ENCODE measurements at places on chromosomes 7 and 10.

- peak; percentile 45 for DNase-seq
These were observed 34.5 kb upstream of the MEOX2 start for GRCh38 chr7:15720849-15721471.

- DNase-seq = no peak
These were observed 37.1 kb upstream of the BICC1 start for GRCh38 chr10:58475322-58476277.

DNA sequence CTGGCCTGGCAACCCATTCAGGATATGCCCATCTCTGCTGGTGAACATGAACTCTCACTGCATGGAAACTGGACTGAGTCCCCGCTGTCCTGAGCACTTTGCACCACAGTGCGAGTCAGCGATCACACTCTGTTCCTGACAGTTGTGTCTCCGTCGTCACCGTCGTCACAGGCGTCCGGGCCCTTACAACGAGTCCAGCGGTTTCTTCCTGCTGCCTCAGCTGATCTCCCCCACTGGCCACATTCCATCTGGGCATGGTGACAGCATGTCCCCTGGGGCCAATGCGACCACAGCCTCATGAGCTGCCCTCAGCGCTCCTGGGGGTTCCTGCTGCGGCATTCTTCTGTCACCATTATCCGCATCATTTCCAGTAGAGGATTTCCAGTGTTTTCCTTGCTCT, 76.8 kb upstream of the KLF6 start:
- DNase-seq = no peak

GRCh38 chr10:90064295-90064694, 362.9 kb downstream of the KIF20B start:
- no peak for DNase-seq

- DNase-seq = peak; percentile 20
These were observed 16.8 kb upstream of the MSMB start for GRCh38 chr10:46062723-46063428.

GRCh38 chr7:98779800-98780587, 89.8 kb downstream of the TMEM130 start:
- peak; percentile 54 for DNase-seq

GRCh38 chr7:935164-935873, 19.2 kb downstream of the ADAP1 start:
- DNase-seq = no peak

- DNase-seq = peak; percentile 88
These were observed 32.1 kb downstream of the JCAD start for GRCh38 chr10:30027057-30028005.

- no peak for DNase-seq
These were observed 110.2 kb downstream of the MTPAP start for GRCh38 chr10:30238836-30239235.

- no peak for DNase-seq
These were observed 31.4 kb downstream of the STEAP1B start for GRCh38 chr7:22468609-22469008.

- no peak for DNase-seq
These were observed 202.6 kb downstream of the COBL start for GRCh38 chr7:51113962-51114361.

GRCh38 chr7:130349911-130350782, 5.5 kb downstream of the CPA5 start:
- peak; percentile 72 for DNase-seq

GRCh38 chr7:80089366-80089765, 45.3 kb upstream of the GNAI1 start:
- DNase-seq = no peak

- DNase-seq = no peak
These were observed 98.5 kb downstream of the CABCOCO1 start for GRCh38 chr10:61760943-61761824.
